ENCODE measurements at places on chromosomes 2 and 18.

- no peak for DNase-seq
Measured at GRCh38 chr2:150873396-150873772, 385.9 kb upstream of the RND3 start.

- no peak for DNase-seq
Measured at GRCh38 chr2:129458436-129458835, 521.0 kb upstream of the RAB6C start.

DNA sequence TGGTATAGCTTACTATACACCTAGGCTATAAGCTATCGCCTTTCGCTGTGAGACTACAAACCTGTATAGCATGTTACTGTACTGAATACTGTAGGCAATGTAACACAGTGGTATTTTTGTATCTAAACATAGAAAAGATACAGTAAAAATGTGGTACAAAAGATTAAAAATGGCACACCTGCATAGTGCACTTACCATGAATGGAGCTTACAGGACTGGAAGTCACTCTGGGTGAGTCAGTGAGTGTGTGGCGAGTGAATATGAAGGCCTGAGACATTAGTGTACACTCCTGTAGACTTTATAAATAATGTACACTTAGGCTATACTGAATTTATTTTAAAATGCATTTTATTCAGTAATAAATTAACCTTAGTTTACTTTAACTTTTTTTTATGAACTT lies 258.2 kb upstream of the SP5 start:
- DNase-seq, result no peak

- DNase-seq, result no peak
Measured at GRCh38 chr2:202052235-202052634, 18.6 kb downstream of the FZD7 start.

- no peak for DNase-seq
Measured at GRCh38 chr2:72515696-72516095, 310.1 kb downstream of the EXOC6B start.

GRCh38 chr2:106095478-106096298 lies 98.4 kb downstream of the UXS1 start:
- no peak for DNase-seq

GRCh38 chr18:69574401-69574800 lies 173.7 kb downstream of the DOK6 start:
- DNase-seq, result no peak

- DNase-seq, result no peak
Measured at GRCh38 chr18:9296233-9297006, 38.2 kb upstream of the TWSG1 start.

- DNase-seq, result no peak
Measured at GRCh38 chr2:205198140-205198525, 484.2 kb upstream of the NRP2 start.
